Trophoblast cell (in vitro differentiated cells and primary cell): ENCODE measurements at places on chromosomes 13 and 19.
A peak's percentile ranks its signal among the peaks of the same experiment; 100 is the strongest.

DNA sequence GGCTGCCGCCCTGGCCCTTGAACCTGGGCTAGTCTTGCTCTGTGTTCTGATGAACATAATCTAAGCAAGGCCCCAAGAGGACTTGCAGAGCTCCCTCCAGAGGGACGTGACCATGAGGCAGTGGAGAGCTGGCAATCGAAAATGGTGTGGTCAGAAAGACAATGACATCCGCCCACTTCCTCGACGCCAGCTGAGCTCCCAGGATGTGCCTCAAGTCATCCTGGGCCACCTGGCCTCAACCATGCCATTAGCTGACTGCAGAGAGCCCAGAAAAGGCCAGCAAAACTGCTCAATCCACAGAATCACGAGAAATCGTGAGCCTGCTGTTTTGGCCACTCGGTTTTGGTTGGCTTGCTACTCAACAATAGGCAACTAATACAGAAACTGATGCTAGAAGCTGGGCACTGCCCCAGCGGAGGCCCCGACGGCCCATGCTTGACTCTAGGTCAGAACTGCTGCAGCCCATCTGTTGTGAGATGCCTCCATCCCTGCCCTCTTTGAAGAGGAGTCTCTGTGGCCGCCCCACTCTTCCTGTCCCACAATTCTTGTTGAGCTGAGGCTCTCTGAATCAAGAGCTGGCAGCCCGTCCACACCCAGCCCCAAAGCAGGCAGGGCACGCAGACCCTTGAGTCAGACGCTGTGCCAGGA lies 53.3 kb downstream of the STK24 start:
- DNase-seq, result no peak

GRCh38 chr19:51690454-51691073 lies 2.6 kb upstream of the SPACA6 start:
- peak; percentile 61 for DNase-seq

GRCh38 chr19:2613507-2614295 lies 88.8 kb downstream of the GNG7 start:
- no peak for DNase-seq

DNA sequence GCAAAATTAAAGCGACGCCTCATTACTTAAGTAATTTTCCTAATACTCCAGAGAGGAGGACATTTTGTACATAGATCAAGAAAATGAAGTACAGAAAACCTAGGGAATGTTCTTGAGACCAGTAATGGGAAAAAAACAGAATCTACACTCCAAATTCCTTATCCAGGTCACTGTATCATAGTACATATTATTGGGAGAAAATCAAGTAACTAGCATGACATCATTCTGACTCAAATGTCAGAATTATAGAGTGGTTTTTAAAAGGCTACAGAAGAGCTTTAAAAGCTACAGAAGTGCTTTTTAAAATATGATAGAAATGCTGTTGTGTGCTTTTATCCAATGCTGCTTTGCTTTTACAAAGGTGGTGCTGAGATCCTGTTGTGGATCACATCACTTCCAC lies 86.3 kb upstream of the SLC15A1 start:
- no peak for DNase-seq

GRCh38 chr13:81283062-81283461 lies 942.1 kb upstream of the SPRY2 start:
- no peak for DNase-seq

- DNase-seq, result peak; percentile 20
Measured at GRCh38 chr13:109738298-109738746, 48.1 kb downstream of the IRS2 start.

GRCh38 chr13:23505007-23505406 lies 65.2 kb upstream of the TNFRSF19 start:
- DNase-seq, result peak; percentile 15

GRCh38 chr19:15299568-15300409 lies 32.5 kb downstream of the BRD4 start:
- DNase-seq, result peak; percentile 95

- no peak for DNase-seq
Measured at GRCh38 chr19:1460033-1460995, 10.4 kb downstream of the APC2 start.

GRCh38 chr19:45496349-45496953 lies 396 bp downstream of the RTN2 start:
- DNase-seq, result no peak

- DNase-seq, result no peak
Measured at GRCh38 chr19:31841755-31842154, 492.5 kb upstream of the TSHZ3 start.

GRCh38 chr13:94967183-94968039 lies 255.1 kb upstream of the SOX21 start:
- DNase-seq, result no peak

- no peak for DNase-seq
Measured at GRCh38 chr19:32122258-32122657, 223.2 kb upstream of the ZNF507 start.

GRCh38 chr13:59229401-59229800 lies 934.3 kb downstream of the DIAPH3 start:
- no peak for DNase-seq

DNA sequence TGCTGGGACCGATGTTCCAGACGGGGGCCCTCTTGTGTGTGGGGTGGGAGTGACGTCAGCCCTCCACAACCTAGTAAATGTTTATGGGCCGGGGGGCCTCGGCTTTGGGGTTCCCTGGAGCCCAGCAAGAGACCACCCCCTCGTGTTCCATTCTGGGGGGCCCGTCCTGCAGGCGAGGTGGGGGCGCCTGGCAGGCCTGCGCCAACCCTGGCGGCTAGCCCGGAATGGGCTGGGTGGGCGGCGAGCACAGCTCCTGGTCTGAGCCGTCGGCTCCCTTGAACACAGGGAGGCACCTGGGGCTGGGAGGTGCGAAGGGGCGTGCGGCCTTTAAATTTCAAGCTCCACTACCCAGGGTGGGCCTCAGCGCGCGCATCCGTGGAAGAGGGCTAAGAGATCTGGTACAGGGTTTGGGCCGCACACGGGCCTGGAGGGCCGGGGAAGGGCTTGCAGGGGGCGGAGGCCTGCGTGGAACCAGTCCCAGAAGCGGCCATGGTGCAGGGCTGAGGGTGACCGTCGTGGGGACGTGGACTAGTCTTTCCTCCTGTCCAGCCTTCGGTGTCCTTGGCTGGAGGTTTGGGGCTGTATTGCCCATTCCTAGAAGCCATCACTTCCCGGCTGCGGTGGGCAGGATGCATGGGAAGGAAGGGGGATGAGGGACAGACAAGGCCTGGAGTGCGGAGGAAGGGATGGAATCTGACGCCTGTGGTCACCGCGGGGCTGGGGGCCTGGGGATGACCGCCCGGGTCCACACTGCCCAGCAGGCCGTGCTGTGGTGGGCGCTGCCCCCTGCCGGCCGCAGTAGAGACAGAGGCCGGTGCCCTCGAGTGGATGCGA lies 11.4 kb downstream of the NDUFA11 start:
- peak; percentile 67 for DNase-seq

GRCh38 chr13:36385489-36385888 lies 39.3 kb upstream of the SPART start:
- no peak for DNase-seq

- DNase-seq, result no peak
Measured at GRCh38 chr13:45222516-45222915, 21.7 kb upstream of the KCTD4 start.

GRCh38 chr19:17409990-17410389 lies 4.6 kb upstream of the BST2 start:
- DNase-seq, result no peak

DNA sequence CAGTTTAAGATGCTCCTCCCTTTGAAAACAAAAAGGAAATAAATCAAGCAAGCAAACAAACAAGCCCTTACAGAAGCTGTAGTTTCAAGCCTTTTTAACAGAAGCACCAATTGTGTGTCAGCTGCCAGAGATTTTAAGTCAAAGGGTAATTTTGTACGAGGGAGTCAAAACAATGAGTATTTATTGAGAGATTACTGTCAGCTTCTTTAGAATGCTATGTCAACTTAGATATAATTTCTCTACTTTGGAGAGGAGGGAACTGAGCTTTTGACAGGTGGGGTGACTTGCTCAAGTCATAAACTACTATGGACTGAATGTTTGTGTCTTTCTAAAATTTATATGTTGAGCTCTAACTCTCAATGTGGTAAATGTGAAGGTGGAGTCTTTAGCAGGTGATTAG lies 10.5 kb upstream of the CBY2 start:
- DNase-seq, result no peak

GRCh38 chr19:54421521-54421920 lies 6.3 kb downstream of the TTYH1 start:
- no peak for DNase-seq

DNA sequence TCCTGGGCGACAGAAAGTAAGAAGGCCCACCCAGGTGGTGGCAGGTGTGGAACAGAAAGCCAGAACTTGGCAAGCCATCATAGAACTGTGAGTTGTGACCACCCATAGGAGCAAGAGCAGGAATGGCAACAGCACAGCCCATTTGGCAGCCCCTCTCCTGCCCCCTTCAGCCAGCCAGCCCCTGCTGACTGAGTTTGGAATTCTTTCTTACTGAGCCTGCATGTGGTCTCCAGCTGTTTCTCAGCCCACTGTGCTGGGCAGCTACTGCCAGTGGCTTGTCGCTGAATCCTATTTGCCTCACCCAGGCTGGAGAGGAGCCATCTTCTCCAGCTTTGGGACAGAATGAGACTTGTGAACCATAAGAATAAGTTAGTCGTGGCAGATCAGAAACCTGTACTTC lies 28.3 kb downstream of the CNMD start:
- no peak for DNase-seq

DNA sequence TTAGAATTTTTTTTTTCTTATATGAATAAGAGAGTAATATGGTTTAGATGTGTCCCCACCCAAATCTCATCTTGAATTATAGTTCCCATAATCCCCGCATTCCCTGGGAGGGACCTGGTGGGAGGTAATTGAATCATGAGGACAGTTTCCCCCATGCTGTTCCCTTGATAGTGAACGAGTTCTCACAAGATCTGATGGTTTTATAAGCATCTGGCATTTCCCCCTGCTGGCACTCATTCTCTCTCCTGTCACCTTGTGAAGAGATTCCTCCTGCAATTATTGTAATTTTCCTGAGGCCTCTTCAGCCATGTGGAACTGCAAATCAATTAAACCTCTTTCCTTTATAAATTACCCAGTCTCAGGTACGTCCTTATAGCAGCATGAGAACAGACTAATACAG lies 205.7 kb downstream of the MYO16 start:
- DNase-seq, result no peak

DNA sequence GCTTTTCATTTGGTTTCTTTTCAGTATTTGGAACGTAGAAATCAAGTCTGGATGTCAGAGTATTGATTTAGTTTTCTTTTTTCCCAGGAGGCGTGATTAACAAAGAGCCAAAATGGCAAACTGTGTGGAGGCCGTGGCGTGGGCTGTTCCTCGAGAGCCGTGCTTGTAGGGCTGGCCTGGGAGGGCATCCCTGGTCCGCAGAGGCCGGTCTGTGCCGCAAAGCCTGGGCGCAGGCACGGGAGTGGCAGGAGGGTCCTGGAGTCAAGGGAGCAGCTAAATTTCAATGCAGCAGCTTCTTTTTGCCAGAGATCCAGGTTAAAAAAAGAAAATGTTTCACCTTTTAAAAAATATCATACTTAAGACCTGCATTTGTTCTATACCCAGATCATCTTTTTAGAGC lies 13.1 kb upstream of the MCF2L start:
- DNase-seq, result no peak

GRCh38 chr13:66612983-66613382 lies 617.2 kb downstream of the PCDH9 start:
- no peak for DNase-seq

DNA sequence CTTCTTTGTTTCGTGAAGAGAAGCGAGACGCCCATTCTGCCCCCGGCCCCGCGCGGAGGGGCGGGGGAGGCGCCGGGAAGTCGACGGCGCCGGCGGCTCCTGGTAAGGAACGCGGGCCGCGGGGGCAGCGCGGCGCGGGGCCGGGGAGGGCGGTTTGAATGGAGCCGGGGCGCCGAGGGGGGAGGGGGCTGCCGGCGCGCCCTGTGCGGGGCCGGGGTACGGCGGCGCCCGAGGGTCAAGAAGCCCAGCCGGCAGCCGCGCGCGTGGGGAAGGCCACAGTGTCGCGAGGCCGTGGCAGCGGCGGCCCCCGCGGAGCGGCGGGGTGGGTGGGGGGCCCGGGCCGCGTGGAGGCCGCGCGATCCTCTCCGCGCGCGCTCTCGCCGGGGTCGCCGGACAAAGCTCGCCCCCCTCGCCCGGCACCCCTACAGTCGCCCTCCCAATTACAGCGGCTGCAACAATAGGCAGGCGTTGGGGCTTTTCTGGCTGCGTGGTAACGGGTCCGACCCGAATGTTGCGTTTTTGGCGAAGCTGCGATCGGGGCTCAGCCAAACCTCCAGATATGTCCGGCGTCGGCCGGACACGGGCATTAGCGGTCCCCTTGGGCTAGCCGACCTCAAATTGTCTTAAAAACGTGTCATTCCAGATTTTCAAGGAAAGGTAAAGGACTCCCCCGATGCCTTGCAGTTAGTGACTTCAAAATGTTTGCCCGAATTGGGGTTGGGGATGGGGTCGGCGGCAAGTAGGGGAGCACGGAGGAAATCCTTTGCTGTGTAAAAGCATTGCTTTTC lies 437 bp downstream of the SMARCA4 start:
- DNase-seq, result no peak

- no peak for DNase-seq
Measured at GRCh38 chr13:30561511-30561910, 56.2 kb upstream of the USPL1 start.

- peak; percentile 69 for DNase-seq
Measured at GRCh38 chr13:51479199-51479523, 26.3 kb upstream of the INTS6 start.

- peak; percentile 20 for DNase-seq
Measured at GRCh38 chr13:97026531-97027161, 32.4 kb upstream of the OXGR1 start.

GRCh38 chr19:28039677-28040381 lies 1173.1 kb downstream of the UQCRFS1 start:
- no peak for DNase-seq

DNA sequence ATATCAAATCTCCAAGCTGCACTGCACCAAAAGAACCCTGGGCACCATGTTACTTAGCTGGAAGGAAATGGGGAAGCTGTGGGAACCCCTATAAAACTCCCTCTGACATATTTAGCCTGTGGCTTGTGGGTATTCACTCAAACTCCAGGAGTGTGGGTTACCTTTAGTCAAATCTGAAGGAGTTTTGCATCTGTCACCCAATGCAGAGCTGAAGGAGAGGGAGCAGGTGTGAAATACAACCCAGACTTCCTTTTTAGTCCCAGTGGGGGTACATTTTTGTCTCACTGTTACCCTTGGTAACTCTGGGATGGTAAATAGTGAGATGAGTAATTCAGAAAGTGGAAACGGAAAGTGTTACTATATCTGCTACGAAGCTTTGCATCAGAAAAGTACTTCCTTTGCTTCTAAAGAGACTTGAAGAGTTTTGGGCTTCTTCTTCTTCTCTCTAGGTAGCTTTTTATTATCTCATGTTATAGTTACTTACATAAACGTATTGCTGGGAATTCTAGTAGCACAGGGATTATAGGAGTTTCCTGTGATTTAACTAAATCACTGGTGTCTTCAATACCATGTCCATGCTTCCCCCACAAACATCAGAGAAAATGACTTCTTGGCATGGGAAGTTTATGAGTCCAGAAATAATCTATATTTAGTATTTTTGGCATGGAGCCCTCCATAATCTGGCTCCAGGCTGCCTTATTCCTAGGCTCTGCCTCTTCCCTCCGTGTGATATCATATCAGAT lies 105.9 kb downstream of the AKAP11 start:
- DNase-seq, result no peak

GRCh38 chr19:56538761-56539263 lies at the start of gene ZFP28:
TSS of gene ZFP28 (plus strand) at chr19:56538948. CDS start at chr19:56539019, 71 bp downstream.
- peak; percentile 6 for DNase-seq
